PC-3 (cell line): ENCODE measurements at places on chromosomes 2 and 18. TPM values are rescaled to one million over a fixed set of nuclear protein-coding genes. Genes with fewer than 3 reads are reported as not detected.

- DNase-seq, result no peak
These were observed 46.8 kb downstream of the DOCK10 start for GRCh38 chr2:224995419-224995818.

DNA sequence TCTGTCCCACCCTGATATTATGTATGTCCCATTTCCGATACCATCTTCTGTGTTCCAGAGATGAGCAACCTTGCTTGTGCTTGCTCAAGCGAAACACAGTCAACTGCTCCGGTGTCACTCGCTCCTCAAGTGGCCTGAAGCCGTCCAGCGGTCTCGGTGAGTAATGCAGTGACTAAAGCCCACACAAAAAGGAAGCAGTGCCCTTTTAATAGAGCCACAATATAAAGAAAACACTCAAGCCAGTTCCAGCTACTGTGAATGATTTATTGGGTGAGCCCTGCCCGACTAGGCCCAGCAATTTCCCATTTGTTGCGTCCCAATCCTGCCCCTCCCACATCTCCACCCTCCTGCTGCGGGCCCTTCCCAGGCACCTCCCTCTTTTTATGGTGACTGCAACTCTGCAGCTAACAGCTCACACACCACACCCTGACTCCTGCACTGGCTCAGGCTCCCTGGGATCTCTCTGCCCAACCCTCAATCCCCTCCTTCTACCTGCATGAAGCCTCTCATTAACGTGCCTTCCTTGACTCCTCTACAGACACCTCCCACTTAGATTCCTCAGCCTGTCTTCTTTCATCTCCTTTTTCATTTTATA is 44.2 kb upstream of the DSC1 start:
- peak; percentile 85 for DNase-seq

DNA sequence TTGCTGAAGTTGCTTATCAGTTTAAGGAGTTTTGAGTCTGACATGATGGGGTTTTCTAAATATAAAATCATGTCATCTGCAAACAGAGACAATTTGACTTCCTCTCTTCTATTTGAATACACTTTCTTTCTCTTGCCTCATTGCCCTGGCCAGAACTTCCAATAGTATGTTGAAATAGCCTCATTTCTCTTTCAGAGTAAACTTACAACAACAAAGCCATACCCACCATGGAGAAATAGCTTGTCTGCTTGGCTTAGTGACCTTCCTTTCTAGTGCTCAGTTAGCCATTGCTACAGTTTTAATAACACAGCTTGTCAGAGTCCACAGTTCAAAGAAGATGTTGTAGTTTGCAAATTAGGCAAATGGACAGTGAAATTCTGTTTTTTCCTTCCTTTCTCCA is 228.0 kb downstream of the ETAA1 start:
- no peak for DNase-seq

DNA sequence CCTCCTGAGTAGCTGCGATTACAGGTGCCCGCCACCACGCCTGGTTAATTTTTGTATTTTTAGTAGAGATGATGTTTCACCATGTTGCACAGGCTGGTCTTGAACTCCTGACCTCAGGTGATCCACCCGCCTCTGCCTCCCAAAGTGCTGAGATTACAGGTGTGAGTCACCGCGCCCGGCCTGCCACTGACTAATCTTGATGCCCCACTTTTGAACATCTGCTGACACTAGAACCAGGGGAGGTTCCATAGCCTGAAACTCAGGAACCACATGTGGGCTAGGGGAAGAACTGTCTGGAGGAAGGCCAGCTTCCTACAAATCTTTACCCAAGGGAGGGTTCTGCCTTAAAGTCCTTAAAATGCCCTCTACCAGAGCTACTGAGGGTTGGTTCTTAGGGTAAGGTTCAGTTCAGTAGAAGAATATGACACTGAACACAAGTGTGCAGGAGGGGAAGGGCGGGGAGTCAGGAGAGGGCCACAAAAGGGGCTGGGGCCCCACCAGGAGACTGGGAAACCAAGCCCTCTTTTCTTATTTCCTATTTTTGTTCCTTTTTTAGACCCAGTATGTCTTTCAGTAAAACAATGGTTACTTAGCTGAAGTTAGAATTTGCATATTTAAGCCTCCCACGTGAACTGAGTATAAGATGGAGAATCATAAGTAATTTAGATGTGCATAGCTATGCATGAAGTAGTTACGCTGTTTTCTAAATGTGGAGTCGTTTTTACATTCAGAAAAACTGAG is 6.3 kb upstream of the RAB31 start:
- no peak for DNase-seq

GRCh38 chr2:175035806-175036205 is 30.6 kb upstream of the CHN1 start:
- no peak for DNase-seq

DNA sequence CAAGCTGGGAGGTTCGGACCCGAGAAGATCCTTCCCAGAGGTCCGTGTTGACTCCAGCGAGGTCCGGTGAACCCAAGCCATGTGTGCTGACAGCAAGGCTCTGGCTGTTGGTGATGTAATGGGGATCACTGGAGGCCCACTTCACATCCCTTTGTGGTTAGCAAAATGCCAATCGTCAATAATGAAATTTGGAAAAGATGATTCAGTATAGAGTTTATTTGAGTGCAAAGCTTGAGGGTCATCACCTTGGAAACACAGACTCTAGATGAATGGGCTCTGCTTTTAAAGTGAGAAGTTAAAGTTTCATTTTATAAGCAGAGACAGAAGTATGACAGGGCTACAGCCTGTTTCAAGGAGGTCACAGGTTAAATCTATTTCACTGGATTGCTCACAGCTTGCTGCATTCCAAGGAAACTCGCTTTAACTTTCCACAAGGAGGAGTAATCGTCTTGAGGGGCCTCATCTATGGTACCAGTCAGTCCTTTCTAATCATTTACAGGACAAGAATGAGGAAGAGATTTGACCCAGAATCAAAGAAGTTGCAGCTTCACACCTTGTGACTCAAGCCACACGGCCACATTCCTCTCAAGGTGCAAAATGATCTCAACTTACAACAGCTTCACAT is 140.5 kb downstream of the TPO start:
- DNase-seq, result peak; percentile 67

GRCh38 chr18:80140455-80140985 is 31.5 kb downstream of the ADNP2 start:
- DNase-seq, result no peak

GRCh38 chr2:160925956-160926355 is 234.3 kb upstream of the TANK start:
- no peak for DNase-seq

DNA sequence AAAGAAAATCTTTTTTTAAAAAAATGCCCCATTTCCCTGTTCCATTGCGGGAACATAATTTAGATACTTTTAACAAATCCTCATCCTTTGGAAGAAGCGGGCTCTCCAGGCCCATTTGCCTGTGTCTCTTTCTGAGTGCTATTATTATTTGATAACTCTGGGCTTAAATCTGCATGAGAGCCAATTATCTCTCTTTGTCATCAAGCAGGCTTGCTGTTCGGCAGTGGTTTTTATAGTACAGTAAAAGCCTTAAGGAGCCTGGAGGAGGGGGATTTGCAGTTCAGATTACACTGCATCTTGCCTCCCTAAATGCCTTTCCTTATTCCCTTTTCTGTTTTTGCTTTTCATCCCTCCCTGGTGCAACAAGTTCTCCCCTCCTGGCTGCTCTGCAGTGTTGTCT is 50.6 kb downstream of the CELF4 start:
- no peak for DNase-seq

DNA sequence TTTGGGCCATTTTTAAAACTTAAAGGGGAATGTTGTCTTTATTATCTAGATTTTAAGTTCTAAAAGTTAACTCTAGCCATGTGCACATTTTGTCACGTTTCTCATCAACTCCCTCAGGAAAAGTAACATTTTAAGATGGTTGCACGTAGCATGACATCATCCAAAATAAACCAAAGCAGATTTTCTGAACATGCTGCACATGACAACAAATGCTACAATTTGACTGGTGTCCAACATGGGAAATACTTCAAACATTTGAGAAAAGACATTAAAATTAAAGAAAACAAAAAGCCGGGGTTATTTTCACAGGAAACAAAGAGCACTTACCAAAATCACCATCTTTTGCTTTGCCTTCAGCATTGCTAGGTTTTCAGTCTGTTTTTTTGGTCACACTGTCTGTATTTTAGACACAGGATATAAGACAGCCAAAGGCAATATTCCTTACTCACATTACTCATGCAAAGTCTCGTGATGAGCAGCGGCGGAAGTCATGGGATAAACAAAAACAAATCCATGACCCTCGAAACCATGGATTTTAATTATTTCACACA is 51.3 kb upstream of the RND3 start:
- DNase-seq, result no peak

The ICOS gene
- total RNA-seq, result not detected in 2 replicates

The FTCDNL1 gene
- total RNA-seq, result 0.11 and 0.52 TPM in 2 replicates

The CHRNG gene
- total RNA-seq, result not detected in 2 replicates
